ENCODE measurements at places on chromosomes 11 and 22. TPM values are rescaled to one million over a fixed set of nuclear protein-coding genes. Genes with fewer than 3 reads are reported as not detected.

Gene FJX1
- total RNA-seq, result 0.23 TPM

Gene SCGB2A2
- total RNA-seq, result not detected

DNA sequence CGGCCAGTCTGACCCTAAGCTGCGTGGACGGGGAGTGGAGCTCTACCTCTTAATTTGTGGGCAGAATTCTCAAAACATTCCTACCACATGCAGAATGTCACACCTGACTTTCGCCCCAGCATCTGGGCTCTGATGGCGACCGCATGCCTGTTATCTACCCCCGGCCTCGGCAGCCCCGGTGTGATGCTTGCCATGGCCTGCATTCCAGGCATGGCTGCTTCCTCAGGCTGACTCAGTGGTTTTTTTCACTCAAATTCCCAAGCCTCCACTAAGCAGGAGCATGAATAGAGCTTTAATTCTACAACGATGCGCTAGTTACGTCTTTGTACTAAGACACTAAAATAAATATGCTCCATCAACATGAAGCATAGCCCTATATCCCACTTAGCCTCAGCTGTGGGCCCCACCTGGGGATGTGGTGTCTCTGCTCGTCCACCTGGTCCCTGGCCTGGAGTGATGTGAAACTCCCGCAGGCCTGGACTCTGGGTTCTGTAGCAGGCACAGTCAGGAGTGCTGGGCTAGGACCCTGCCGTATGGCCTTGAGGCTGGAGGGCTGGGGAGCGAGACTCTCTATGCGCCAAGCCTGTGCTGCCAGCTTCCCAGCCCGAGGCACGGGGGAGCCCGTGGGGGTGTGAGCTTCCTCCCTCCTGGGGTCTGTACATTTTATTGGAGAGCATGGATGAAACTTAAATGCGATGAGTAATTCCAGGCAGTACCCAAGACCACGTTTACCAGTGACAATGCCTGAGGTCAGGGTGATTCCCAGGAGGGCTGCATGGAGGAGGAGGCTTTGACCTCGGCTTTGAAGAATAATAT lies 153.2 kb downstream of the CTTN start:
- H3K4me3 ChIP-seq, result no peak overlapping the region
- H3K27me3 ChIP-seq, result no peaks in the 10 kb centered on the region
- no peaks in the 10 kb centered on the region for H3K4me1 ChIP-seq
- no peaks in the 10 kb centered on the region for H3K36me3 ChIP-seq

- H3K27ac ChIP-seq, result no peak overlapping the region
- H3K4me1 ChIP-seq, result no peaks in the 10 kb centered on the region
- peaks cover 21% of the 10 kb centered on the region for H3K36me3 ChIP-seq
- no peak overlapping the region for H3K4me3 ChIP-seq
- DNase-seq, result no peak
Measured at GRCh38 chr11:6705905-6706535, 22.9 kb upstream of the MRPL17 start.

DNA sequence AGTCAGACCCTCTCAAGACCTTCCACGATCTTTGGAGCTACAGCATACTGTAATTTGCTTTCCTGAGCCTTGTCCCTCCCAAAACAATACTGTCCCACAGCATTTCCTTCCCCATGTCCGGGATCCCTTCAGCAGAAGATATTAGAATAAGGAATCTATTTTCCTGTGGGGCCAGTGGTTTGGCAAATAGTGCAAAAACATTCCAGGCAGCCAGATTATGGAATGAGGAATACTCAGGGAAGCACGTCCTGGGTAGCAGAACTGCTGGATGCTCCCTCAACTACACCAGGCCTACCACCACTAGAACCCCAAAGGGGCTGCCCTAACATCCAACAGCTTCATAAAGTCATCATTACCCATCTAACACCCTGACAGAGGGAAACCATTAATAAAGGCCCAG lies 61.5 kb downstream of the AAMDC start:
- no peak overlapping the region for H3K27ac ChIP-seq
- no peaks in the 10 kb centered on the region for H3K27me3 ChIP-seq
- no peaks in the 10 kb centered on the region for H3K4me1 ChIP-seq
- peaks cover 9% of the 10 kb centered on the region for H3K36me3 ChIP-seq

DNA sequence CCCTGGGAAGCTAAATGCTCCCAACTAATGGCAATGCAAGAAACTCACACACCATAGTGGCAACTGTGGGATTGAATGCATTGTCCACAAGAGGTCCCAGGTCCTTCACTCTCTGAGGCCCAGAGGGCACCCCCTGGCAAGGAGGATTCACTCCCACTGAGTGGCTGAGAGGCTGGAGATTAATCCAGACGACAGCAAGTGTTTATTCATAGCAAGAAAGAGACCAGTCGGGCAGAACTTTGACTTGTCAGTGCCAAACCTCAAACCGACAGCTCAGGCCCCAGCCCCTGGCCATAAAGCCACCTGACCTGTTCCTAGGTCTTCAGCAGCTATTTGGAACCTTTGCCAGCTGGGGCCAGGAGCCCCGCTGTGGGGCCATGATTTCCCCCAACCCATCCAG lies 54.5 kb upstream of the MPEG1 start:
- no peaks in the 10 kb centered on the region for H3K4me1 ChIP-seq
- no peak for DNase-seq
- no peaks in the 10 kb centered on the region for H3K27me3 ChIP-seq
- H3K27ac ChIP-seq, result no peak overlapping the region
- no peaks in the 10 kb centered on the region for H3K36me3 ChIP-seq

DNA sequence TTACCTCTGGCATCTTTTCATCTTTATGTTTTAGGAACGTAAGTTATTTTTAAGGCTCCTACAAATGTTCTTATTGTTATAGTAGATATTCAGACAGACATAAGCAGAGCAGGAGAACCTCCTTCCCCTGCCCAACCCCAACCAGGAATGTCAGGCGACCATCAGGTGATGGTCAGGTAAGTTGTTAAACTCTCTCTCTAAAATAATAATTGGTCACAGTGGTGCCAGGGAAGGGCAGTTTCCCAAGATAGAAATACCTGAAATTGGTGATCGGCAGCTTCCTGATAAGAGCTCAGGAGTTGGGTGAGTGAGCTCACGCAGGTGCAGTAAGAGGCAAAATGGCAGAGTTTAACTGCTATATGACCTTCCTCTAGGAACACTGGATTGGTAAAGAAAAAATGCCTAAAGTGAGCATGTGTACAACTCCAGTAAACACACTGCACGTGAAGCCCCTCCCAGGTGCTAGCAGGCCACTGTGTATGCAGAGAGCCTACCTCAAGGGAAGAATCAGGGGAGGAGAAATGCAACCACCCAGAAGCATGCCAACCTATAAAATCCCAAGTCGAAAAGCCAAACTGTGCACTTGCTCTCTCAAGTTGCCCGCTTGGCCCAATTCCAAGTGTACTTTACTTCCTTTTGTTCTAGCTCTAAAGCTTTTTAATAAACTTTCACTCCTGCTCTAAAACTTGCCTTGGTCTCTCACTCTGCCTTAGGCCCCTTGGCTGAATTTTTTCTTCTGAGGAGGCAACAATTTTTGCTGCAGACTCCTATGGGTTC lies 273.9 kb downstream of the SBF2 start:
- H3K27me3 ChIP-seq, result no peaks in the 10 kb centered on the region
- no peak overlapping the region for H3K27ac ChIP-seq
- H3K4me3 ChIP-seq, result no peak overlapping the region
- peaks cover 12% of the 10 kb centered on the region for H3K4me1 ChIP-seq
- H3K36me3 ChIP-seq, result no peaks in the 10 kb centered on the region

GRCh38 chr11:32109138-32109537 lies 18.3 kb downstream of the RCN1 start:
- no peak overlapping the region for H3K4me3 ChIP-seq
- H3K4me1 ChIP-seq, result no peaks in the 10 kb centered on the region
- no peak for DNase-seq
- no peak overlapping the region for H3K27ac ChIP-seq
- H3K36me3 ChIP-seq, result no peaks in the 10 kb centered on the region

DNA sequence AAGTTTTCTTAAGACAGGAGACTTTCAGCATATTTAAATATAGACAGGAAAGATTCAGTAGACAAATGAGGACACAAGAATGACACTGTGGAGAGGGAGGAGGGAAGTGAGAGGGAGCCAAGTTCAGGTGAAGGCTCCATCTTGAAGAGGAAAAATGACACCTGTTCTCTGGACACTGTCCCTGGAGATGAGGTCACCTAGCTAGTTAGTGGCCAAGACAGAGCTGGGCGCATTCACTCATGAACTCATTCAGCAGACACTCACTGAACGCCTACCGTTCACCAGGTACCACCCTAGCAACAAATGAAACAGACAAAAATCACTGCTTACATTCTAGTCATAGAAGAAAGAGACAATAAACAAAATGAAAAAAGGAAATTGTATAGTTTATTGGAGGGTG lies 103.3 kb upstream of the PARVA start:
- H3K4me3 ChIP-seq, result no peak overlapping the region
- no peak overlapping the region for H3K27ac ChIP-seq
- no peak for DNase-seq
- no peaks in the 10 kb centered on the region for H3K36me3 ChIP-seq

DNA sequence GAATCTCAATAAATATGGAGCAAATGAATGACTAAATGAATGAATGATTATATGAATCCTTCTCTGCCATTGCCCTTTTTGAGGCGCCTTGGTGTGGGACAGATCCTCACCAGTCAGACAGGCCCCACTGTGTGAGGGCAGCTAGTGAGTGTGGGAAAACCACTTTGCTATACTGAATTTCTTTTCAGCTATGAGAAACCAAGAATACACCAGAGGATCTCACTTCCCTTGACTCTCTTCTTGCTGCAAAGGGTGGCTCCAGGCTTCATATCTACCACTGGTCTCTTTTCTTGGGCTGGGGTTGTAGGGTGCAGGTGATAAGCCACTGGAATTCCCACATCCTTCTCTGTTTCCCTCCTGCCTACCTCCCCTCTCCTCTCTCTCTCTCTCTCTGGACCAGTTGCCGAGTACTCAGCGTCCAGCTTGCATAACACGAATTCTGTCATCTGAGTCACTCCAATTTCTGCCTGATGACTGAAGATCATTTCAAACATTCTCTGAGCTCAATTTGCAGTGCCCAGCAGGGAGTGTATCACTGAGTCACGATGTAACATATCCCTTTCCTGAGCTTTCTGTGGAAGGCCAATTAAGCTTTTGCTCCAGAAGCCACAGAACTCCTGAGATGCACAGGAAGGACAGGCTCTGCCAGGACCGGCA lies 304.3 kb upstream of the NCAM1 start:
- H3K27me3 ChIP-seq, result peaks cover 12% of the 10 kb centered on the region
- no peaks in the 10 kb centered on the region for H3K36me3 ChIP-seq
- no peak overlapping the region for H3K27ac ChIP-seq
- no peaks in the 10 kb centered on the region for H3K4me1 ChIP-seq
- no peak for DNase-seq
- no peak overlapping the region for H3K4me3 ChIP-seq

GRCh38 chr22:50502628-50503474 lies 4.7 kb downstream of the LMF2 start:
- peaks cover 33% of the 10 kb centered on the region for H3K4me1 ChIP-seq
- no peak overlapping the region for H3K27ac ChIP-seq
- no peak for DNase-seq
- H3K27me3 ChIP-seq, result no peaks in the 10 kb centered on the region
- peaks cover 13% of the 10 kb centered on the region for H3K36me3 ChIP-seq

Measured in T-cell (primary cell).